ENCODE measurements at places on chromosomes 2 and 18.

DNA sequence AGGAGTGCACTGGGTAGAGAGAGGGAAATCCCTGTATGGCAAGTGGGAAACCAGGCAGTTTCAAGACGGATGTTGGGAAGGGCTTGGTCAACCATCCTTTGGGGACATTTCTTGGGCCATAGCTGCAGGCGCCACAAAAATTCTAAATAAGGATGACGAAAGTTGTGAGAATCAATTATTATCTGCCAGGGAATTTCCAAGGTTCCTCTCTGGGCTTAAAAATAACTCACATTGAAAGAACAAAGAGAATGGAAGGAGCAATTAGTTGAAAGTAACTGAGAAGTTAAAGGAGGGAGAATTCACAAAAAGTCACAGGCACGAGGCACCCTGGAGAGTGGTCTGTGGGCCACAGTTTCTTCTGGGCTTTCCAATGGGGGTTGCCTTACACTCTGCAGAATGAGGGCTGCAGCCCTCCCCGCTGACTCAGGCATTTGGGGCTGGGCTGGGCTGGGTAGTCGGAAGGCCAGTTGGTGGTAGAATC lies 195.7 kb downstream of the SMAD7 start:
- no peak for DNase-seq

GRCh38 chr18:64271246-64271645 lies 122.4 kb upstream of the LINC00305 start:
- DNase-seq, result no peak

- DNase-seq, result peak; percentile 49
Observed at GRCh38 chr2:176109192-176109901, 2.3 kb downstream of the HOXD11 start.

- no peak for DNase-seq
Observed at GRCh38 chr2:189192766-189193165, 13.2 kb upstream of the COL5A2 start.

DNA sequence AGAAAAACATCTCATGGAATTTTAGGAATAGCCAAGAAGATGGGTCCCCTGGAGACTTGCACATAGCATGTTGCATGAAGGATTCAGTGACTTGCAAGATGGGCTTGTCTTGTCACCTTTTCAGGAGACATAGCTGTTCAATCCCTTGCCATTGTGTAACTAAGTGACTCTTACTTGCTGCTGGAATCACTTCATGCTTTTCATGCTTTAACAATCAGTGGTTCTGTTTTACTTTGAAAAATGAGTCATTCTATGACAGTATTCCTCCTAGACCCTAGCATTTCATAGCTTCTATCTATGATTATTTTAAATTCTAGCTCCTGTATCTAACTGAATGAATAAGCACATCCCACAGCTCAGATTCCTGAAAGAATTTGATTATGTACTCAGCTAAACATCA lies 2.8 kb downstream of the KYNU start:
- DNase-seq, result no peak

DNA sequence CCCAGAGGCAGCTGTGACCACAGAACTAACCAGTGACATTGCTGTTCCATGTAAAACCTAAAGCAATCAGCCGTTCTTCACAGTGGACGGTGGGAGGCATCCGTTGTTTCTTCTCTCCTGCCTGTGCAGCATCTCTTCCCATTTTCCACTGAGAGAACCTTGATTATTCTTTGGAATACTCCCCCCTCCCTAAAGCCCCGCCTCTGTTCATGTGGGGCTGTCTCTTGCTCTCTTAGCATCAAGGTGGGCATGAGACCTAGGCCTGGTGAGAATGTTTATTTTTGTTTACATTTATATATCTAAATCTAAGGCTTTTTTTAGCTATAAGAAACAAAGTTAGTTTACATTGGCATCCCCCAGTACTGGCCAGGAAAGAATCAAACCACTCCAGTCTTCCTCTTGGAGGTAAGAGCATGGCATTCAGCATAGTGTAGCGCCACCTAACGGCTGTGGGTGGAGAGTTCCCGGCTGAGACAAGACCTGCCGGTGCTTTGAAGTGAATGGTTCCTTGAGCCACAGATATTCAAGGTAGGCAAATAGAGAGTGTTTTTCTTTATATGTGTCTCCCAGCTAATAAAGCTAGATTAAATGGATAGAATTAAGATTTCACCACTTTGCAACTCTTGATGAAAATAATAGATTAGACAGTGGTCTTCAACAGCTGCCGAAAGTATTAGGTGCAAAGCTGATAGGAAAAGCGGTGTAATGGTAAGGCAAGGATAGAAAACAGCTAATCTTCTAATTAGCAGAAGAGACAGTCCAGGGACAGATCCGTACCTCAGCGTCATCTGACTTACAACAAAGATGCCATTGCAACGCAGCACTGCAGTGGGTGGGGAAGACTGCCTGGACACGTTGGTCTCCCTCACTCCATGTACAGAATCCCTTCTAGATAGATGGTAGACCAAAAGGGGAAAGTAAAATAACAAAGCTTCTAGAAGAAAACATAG lies 219.6 kb upstream of the RAB12 start:
- DNase-seq, result peak; percentile 0

DNA sequence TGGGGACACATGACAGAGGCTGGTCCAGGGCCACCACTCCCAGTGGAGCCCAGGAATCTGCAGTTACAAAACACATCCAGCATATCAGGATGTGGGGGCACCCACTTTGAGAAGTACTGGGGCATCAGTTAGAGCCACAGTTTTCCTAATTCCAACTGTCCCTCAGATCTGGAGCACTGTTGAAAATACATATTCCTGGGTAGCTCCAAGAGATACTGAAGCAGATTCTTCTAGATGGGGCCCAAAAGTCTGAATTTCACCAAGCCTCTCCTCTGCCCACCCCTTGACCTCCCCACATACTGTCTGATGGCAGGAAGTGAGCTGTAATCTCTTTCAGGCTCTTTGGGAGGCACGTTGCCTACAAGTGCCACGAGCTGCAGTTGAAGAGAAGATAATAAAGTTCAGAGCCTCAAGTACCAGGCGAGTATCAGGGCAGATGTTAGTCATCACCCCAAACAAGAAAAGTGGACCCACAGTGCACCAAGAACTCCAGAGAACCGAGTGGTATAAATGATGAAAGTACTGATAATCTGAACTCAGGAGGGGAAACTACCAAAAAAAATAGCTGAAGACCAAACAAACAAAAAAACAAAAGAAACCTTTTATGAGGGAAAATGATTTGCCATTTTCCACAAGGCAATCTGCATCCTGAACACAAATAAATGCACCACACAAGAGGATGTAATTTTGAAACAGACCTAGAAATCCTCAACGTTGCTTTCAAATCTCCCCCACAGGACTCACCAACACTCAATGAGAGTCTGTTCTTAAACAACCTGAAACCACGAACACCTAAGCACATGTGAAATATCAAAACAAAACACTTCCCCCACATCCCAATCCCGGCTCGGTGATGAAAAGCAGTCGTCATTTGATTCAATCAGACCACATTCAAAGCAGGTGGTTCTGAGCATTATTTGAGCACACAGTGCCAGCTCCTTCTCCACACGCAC lies 98.7 kb downstream of the TCF4 start:
- DNase-seq, result peak; percentile 89

- no peak for DNase-seq
Observed at GRCh38 chr2:69041214-69041613, 28.2 kb downstream of the ANTXR1 start.

GRCh38 chr18:376311-376710 lies 108.5 kb upstream of the THOC1 start:
- DNase-seq, result no peak

DNA sequence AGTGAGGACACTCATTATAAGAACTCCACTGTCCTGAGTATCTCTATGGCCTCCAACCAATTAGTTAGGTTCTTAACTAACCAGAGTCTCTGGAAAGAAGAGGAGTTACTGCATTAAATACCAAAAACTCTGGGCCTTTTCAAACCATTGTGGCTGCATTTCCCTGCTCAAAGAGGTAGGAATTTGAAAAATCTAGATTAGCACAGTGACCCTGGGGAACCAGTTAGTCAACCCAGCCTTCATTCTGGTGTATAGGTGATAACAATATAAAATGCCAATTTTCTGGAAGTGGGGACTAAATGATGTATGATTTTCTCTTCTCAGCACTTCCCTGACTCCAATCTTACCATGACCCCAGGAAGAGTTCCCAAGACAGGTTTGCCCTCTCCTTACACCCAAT lies 287.8 kb upstream of the SETBP1 start:
- DNase-seq, result no peak

DNA sequence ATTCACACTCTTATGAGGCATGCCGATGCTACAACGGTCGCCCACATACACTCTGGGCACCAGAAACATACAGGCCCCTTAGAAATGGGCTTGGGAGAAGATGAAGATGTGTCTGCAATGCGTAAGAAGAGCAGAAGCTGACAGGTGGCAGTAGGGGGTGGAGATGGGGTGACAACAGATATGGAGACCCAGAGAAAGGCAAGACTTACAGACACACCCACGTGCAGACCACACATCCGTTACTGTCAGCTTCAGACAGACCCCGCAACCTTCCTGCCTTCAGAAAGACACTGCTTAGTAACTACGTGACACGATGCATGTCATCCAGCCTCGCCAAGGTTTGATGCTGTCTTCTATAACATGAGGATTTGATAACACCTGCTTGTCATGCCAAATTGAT lies 89.5 kb downstream of the ZFP36L2 start:
- DNase-seq, result no peak

- no peak for DNase-seq
Observed at GRCh38 chr2:48059975-48060374, 153.7 kb upstream of the FBXO11 start.

- DNase-seq, result no peak
Observed at GRCh38 chr2:23901966-23902846, 24.7 kb downstream of the ATAD2B start.

DNA sequence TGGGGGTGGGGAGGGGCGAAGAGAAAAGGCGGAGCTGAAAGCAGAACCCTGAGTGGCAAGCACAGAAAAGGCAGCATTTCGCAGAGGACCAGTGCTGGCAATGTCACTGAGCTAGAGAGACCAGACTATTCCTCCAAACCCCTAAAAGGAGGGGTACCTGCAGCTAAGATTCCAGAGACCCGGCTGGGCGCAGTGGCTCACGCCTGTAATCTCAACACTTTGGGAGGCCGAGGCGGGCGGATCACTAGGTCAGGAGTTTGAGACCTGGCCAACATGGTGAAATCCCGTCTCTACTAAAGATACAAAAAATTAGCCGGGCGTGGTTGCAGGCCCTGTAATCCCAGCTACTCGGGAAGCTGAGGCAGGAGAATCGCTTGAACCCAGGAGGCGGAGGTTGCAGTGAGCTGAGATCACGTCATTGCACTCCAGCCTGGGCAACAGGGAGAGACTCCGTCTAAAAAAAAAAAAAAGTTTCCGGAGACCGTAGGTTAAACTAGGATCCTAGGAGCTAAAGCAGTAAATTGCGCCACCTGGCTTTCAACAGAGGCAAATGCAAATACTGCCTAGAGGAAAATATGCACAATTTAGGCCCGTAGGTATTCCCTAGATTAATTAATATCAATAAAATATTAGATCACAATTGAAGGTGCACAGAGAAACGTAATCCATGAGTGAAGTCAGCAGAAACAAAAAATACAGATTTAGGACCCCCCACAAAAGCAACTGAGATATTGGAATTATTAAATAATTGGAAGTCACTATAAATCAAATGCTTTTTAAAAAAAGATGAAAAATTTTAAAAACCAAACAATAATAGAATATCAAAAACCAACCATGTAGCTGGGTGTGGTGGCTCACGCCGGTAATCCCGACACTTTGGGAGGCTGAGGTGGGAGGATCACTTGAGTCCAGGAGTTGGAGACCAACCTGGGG lies 4.9 kb downstream of the UCN start:
- peak; percentile 34 for DNase-seq

Data from NCI-H526 treated with DMSO at 0.1 percent for 48 hours (cell line).